Activated CD4-positive, alpha-beta T cell treated with anti-CD3 and anti-CD28 coated beads, Interleukin-10, Interleukin-2, amounts not matched to agents 100 ng/mL and 50 ng/mL, durations not matched to agents 16 hours and 8 hours (primary cell): ENCODE measurements at places on chromosomes 6 and 20.

DNA sequence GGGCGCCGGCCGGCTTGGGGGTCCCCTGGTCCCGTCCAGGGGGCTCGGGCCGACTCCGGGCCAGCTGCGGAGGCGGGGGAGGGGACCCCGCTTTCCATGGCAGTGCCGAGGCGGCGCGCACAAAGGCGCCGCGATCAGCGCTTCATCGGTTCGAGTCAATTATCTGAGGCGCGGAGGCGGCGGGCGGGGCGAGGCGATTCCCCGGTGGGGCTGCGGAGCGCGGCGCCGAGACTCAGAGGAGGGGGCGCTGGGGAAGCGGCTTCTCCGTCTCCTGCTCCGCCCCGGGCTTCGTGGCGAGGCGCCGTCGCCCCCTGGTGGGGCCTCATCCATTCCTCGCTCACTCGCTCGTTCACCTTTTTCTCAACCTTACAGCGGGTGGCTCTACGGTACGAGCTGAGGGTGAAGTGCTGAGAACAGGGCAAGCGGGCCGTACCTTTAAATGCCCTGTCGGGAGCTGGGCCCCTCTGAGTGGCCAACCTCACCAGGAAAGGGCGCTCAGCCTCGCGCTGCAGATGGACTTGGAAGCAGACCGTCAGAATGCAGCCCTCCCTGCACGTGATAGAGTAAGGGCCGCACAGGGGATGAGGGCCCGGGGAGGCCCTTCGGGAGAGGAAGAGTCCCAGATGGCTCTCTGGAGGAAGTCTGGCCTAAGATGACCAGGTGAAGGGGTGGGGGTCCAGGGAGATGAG lies 39.9 kb downstream of the SLC52A3 start:
- peak; percentile 56 for DNase-seq

DNA sequence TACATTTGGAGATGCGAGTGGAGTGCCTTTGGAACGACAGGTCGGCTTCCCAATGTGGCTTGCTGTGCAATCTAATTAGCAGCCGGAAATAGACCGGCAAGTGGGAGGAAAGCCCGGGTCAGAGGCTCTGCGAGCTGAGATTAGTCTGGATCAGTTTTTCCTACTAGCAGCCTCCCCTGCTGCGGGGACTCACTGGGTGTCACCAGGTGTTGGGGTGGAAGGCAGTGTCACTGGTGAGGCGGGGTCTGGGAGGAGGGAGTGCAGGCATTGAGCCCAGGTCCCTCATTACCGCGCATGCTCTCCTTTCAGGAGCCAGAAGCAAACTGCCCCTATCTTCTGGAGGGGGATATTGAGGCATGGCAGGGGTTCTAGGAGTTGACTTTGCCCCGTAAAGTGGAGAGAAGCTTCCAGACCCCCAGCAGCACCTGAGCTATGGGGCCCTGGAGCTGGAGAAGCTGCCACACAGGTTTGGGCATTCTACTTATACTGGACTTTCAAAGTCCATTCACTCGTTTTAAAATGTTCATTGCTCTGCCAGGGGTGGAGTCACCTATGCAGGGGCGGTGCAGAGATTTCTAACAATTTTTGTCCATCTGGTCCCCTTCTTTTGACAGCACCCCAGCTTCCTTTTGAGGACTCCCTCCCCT lies 11.0 kb downstream of the SULF2 start:
- DNase-seq: no peak

GRCh38 chr6:163487606-163488005 lies 73.1 kb downstream of the QKI start:
- no peak for DNase-seq

GRCh38 chr6:399785-400534 lies 8.4 kb downstream of the IRF4 start:
- DNase-seq: peak; percentile 67

GRCh38 chr6:84280030-84280429 lies 52.6 kb upstream of the CEP162 start:
- no peak for DNase-seq

DNA sequence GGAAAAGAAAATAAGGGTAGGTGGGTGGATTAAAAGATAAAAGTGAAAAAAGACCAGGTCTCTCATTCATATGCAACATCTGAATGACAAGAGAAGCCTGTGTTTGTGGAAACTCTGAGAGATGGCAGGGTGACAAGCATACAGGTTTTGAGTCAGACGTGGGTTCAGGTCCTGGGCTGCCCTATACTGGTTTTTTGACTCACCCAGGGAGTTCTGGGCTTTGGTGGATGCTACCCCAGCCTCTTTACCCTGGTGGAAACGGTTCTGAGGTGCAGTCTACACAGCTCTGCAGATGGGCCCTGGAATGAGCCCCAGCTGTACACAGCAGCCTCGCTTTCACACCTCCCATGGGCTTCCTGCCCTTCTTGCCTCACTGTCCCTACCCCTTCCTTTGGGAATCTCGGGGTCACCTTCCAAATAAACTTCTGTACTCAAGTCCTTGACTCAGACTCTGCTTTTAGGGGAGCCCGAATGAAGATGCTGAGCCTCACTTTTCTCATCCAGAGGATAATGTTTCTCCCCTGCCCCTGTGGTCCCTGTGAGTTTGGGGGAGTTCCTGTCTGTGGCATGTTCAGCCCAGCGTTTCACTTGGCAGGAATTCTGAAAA lies 77.7 kb upstream of the CLDN20 start:
- peak; percentile 91 for DNase-seq

- DNase-seq: no peak
Measured at GRCh38 chr20:14828459-14828858, 491.0 kb upstream of the FLRT3 start.

DNA sequence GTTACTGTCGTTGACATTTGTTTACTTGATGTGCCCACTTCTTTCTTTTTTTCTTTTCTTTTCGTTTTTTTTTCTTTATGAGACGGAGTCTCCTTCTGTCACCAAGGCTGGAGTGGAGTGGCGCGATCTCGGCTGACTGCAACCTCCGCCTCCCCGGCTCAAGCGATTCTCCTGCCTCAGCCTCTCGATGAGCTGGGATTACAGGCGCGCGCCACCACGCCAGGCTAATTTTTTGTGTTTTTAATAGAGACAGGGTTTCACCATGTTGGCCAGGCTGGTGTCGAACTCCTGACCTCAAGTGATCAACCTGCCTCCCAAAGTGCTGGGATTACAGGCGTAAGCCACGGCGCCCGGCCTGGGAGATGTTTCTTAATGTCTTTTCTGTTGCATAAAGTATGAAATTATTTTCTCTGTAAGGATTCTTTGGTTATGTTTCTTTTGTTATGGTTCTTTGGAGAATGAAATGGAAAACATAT lies 33.3 kb upstream of the PRSS16 start:
- peak; percentile 38 for DNase-seq

DNA sequence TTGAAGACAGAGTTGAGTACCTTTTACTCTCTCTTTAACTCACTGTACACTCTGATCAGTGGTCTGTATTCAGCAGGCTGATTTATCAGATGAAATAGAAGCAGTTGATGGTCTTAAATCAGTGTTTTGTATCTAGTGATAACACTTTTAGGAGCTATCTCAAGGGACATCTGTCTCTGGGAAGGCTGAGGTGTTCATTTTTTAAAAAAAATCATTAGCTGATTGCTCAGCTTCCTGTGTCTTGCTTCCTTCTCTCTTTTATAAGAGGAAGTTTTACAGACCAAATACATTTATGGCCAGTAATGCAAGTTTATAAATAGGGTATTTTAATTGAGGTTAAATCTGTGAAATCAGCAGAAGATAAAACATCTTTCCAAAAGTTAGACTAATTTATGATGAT lies 12.0 kb upstream of the CCDC170 start:
- DNase-seq: no peak

DNA sequence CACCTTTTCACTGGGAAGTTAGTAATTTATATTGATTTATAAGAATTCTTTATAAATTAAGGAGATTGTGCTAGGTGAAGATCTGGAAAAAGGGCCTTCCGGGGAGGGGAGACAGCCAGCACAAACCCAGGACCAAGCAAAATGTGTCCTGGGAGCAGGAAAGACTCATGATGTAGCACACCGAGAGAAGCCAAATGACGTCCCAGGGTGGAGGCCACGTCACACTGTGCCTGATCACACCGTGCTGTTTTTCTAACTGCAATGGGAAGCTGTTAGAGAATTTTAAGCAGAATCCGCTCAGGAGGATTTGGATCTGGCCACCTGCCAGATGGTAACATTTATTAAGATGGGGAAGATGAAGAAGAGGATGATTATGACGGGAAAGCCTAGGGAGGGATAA lies 72.7 kb upstream of the AKAP12 start:
- DNase-seq: no peak

DNA sequence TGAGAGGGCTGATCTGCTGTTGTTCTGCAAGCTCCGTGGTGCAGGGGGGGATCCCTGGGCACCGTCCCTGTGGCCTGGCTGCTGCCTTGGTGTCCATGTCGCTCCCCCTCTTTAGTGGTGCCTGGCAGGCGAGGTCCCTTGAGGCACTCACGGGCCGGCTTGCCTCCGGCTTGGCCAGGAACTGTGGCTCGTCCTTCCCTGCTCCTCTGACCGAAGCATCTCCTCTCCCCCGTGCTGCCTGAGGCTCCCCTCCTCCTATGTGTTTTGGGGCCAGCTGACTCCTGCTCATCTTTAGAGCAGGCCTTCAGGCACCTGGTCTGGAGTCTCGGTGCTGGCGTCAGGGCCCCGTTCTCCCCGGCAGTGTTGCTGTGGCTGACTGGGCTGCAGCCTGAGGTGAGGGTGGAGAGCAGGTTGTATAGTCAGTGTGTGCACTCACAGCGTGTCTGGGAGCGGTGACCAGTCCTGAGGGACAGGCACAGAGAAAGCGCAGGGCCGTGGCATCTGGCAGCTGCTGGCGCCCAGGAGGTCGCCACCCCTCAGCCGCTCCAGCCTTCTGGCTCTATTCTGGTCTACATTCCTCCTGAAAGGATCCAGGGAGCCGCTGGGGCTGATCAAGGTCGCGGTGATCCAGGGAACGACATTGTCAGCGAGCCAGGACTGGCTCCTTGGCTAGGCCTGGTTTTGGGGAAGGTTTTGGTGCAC lies 43.7 kb downstream of the PYGB start:
- no peak for DNase-seq

GRCh38 chr20:12371990-12372389 lies 454.3 kb downstream of the BTBD3 start:
- DNase-seq: no peak

GRCh38 chr6:27290065-27290849 lies 21.8 kb downstream of the POM121L2 start:
- peak; percentile 80 for DNase-seq

- no peak for DNase-seq
Measured at GRCh38 chr6:36803908-36804307, 35.3 kb downstream of the CPNE5 start.

DNA sequence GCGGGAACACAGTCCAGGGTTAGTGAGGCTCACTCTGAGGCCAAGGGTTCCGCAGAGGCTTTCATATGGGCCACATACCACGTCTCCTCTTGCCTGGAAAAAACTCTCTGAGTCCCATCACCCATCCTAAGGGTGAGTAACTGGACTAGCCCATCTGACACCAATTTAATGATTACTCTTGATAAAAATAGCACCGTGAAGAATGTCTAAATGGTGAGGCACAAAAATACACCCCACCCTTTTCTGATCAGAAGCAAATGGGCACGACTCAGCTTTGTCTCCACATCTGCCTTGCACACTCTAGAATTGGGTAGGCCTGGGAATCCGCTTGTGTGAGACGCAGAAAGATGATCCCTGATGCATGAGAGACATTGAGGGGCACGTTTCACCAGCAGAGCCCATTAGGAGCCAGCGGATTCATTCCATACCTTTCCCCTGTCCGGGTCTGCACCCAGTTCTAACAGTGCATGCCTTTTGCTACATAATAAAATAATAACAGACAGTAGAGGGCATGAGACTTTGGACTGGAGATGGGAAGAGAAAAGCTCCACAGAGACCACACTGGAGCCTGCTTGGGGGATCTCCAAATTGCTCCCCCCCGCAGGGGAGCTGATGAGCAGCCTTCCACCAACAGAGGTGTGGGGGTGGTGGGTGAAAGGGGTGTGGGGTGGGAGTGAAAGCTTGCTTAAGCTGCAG lies 110.0 kb upstream of the KCNK16 start:
- DNase-seq: no peak

DNA sequence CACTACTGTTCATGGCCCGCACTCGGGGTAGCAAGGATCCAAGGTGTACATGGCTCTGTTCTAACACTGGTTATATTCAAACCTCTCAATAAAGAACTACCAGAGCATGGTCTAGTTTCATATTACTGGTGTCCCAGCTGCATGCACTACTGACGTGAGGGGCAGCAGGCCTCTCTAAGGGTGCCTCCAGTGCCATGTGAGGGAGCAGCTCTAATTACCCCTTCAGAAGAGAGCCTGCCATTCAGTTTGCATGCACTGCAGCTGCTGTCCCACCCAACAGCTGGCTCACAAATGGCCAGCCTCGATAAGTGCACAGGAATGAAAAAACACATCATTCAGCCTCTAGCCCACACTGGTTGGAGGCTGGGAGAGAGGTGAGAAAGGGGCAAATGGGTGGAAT lies 85.2 kb downstream of the SMLR1 start:
- DNase-seq: no peak

DNA sequence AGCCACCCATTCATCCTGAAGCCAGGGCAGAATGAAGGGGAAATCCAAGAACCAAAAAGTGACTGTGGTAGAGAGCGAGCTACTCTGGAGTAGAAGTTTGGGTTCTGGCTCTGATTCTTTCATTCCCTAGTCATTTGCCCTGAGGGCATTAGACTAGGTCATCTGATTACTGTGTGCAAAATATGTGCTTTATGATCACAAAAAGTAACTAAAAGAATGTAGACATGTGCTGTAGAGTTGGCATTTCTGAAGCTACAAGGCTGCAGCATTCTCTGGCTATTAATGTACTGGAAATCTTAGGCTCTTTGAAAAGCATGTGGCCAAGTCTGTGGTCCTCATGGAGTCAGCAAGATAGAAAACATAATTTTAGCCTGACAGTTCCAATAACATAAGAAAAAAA lies 94.2 kb downstream of the TBC1D7 start:
- no peak for DNase-seq

DNA sequence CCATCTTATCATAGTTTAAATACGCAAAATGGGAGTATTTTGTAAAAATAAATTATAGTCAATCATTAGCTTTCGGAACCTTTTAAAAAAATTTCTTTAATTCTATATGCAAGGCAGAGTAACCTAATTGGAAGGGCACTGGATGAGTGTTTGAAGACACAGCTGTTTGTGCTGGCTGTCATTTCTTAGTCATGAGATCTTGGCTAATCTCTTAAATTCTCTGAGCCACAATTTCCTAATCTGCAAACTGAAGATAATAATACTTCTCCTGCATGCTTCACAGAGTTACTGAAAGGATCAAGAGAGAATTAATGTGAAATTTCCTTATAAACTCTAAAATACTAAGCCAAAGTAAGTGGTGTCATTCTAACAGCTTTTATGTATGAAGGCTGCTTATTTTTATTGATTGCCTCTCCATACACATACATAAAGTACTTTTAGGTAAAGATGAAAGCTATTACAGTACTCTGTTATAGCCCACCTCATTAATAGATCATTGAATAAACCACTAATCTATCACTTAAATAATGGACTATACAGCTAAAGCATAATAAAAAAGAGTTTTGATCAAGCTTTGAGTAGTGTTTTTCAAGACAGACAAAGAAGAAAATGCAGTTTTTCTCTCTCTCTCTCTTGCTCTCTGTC lies 383.7 kb upstream of the IRAK1BP1 start:
- DNase-seq: no peak

- DNase-seq: peak; percentile 74
Measured at GRCh38 chr6:5260111-5260620, 584 bp downstream of the LYRM4 start.
